ENCODE measurements at places on chromosomes 2 and 18. TPM values are rescaled to one million over a fixed set of nuclear protein-coding genes. Genes with fewer than 3 reads are reported as not detected.

Gene POLR1A
- total RNA-seq: 30.4 TPM

Gene GPAT2
- 0.15 TPM for total RNA-seq

Gene SLC5A7
- total RNA-seq: not detected

Gene DAW1
- total RNA-seq: 1.6 TPM

Gene PGAP1
- 32.9 TPM for total RNA-seq

DNA sequence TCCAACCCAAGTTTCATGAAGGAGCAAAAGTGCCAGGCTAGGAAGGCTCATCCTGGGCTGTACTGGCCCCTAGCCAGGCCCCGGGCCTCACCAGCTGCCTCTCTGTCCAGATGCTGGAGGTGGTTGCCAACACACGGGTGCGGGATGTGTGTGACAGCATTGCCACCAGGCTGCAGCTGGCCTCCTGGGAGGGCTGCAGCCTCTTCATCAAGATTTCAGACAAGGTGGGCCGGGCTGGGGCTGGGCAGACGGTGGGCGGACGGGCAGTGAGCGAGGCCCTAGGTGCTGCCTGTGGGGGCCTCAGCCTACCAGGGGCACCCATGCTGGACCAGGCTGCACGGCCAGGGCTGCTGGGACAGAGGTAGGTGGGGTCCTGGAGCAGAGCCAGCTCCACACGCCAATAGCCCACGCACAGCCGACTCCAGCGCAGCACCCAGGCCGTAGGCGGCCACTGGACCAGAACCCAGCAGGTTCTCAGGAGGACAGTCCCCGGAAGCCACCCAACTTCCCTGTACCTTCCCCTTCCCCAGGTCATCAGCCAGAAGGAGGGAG, 11.8 kb upstream of the GPR17 start:
- DNase-seq: no peak

DNA sequence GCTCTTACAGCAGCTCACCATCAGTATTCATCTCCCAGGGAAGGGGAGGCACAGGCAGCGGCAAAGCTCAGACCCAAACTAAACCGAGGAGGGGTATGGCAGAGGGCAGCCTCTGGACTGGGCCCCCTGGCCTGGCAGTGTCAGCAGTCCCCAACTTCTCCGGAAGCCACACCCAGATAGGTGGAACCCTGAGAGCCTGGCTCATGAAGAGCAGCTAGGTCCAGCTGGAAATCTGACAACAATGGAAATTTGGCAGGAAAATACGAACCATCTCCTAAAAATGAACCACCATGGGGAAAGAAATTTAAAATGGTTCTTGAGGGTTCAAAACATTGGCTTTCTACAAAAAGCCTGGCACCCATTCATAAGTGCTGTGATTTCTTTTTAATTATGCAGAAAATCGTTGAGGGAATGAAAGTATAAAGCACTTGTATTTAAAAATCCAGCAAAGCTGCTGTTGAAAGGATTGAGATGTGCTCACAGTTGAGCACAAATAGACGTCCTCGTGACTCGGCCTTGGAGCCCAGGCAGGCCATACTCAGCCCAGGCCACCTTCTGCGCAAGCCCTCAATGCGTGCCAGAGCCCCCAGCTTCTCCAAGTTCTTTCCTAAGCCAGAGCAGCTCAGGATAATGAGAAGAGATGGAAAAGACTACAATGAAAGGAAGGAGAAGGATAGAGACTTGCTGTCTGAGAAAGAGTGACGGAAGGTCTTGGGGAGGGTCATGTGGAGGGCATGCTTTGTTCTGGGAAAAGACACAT, 93.0 kb downstream of the COL6A3 start:
- DNase-seq: no peak

GRCh38 chr2:196226058-196226706, 54.8 kb upstream of the STK17B start:
- no peak for DNase-seq

DNA sequence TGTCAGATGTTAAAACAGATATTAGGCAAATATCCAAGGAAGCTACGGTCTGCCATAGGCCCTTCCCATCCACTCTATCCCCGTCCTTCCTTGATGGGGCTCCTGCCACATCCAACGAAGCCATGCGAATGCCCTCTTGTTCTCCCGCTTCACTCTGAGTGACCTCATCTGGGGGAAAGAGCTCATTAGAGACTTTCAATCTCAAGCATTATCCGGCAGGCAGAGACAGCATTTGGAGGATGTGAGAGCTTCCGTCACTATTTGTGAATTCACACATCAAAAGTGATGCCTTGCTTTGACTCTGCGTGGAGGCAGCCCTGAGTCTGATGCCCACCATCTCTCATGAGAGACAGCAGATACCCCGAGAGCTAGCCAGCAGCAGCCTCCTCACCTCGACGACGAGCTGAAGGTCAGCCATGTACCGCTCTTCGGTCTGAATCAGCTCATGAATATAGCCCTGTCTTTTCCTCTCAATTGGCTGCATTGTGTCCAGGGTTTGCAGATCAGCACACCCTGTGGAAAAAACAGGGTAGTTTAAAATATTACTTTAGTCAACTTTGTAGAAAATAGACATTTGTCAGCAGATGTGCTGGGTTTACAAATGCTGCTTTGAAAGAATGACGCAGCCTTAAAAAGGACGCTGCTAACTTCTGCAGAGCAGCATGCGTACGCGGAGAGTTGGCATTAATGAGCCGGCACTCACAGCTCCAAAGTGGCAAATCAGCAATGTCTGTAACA, 45.9 kb downstream of the FAM228A start:
- no peak for DNase-seq

DNA sequence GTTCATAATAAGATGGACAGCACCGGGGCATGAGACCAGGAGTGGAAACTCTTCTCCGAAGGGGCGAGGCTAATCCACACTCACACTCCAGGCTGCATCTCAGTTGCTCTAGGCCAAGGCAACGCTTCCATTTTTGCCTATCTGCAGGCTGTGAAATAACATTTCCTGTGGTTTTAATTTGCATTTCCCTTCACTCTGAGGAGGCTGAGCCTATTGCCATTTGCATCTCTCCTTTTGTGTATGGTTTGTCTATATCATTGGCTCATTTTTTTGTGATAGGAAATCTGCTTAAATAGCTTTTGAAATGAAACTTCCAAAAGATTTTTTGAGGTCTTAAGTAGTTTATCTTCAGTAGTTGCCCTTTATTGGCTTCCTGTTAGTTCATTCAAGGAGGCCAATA, 57.6 kb downstream of the TPGS2 start:
- no peak for DNase-seq

- DNase-seq: no peak
Observed at GRCh38 chr2:71045865-71046548, 22.4 kb upstream of the NAGK start.

DNA sequence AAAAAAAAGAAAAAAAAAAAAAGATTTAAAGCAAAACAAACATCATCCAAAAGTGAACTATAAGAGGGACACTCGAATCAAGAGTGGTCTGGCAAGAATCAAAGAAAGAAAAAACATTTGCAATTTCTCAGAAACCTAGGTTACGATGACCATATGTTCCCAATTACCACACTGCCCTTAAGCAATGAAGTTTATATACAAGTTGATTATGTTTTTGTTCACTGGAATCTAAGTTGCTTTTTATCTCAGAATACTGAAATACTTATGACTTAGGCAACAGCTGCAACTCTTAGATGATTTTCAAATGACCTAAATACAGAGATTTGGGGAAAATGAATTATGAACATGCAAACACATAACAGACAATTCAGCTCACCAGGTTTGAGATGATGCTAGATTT, 597.1 kb upstream of the CHAC2 start:
- no peak for DNase-seq

DNA sequence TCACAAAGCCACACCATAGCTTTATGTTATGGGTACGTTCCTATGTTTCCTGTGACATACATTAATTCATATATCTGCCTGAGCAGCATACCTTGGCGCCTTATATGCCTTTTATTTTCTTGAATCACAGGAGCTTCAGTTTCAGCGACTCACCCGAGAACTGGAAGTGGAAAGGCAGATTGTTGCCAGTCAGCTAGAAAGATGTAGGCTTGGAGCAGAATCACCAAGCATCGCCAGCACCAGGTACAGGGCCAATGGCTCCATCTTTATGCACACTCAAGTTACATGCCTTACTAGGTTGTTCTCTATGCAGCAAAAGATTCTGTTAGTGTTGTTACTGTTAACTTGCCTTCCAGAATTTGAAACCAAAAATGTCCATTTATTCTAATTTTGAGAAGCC, 120.4 kb downstream of the PKP4 start:
- DNase-seq: no peak

GRCh38 chr2:136375017-136375901, 257.3 kb upstream of the CXCR4 start:
- DNase-seq: no peak

- no peak for DNase-seq
Observed at GRCh38 chr2:239874636-239875356, 150.3 kb downstream of the NDUFA10 start.

GRCh38 chr18:55100817-55101457, 141.7 kb upstream of the CCDC68 start:
- no peak for DNase-seq

GRCh38 chr18:46096651-46097300, 1.3 kb downstream of the ATP5F1A start:
- no peak for DNase-seq

DNA sequence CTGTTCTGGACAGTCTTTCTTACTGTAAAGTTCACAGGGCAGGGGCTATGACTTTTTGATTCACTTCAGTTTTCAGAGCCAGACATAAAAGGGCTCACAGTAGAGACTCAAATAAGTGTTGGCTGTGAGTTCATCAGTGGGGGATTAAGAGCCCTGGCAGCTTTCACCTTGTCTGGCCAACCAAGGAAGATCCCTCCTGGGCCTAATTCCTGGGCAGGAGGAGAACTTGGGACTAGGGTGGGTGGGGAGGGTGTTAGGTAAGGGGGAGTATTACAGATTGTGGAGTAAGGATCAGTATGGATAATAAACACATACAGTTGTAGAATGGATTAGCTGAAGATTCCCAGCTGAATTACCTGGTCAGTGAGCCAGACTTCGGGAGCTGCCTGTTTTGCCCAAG, 904 bp upstream of the SFXN5 start:
- no peak for DNase-seq

Measured in endothelial cell (in vitro differentiated cells).